ENCODE measurements at places on chromosomes 6 and 20. TPM values are rescaled to one million over a fixed set of nuclear protein-coding genes. Genes with fewer than 3 reads are reported as not detected.

The MTFR2 gene
- total RNA-seq, result 0.22 TPM

The SUPT3H gene
- 8.4 TPM for total RNA-seq

The PDE10A gene
- total RNA-seq, result 2.0 TPM

The C6orf15 gene
- not detected for total RNA-seq

The HLA-DRA gene
- 0.72 TPM for total RNA-seq
